GM04503 (cell line): ENCODE measurements at places on chromosomes 2 and 18.

DNA sequence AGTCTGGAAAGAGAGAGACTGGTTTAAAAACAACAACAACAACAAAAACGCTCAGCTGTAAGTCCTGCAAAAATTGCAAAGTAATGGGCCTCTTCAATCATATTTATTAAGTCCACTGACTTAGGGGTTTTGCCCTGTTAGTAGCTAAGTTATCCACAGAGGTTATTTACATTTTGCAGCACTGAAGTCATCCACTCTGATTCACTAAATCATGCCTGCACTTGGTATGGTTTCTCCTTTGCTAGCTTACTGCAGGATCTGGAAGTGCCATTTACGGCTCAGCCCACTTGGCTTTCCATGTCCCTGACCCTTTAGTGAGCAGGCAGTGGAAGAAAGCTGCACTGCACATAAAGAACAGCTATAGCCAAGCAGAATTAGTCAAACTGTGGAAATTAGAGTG, 484.4 kb downstream of the NRXN1 start:
- no peak for DNase-seq

GRCh38 chr2:234425639-234426603, 71.0 kb downstream of the ARL4C start:
- DNase-seq: no peak

DNA sequence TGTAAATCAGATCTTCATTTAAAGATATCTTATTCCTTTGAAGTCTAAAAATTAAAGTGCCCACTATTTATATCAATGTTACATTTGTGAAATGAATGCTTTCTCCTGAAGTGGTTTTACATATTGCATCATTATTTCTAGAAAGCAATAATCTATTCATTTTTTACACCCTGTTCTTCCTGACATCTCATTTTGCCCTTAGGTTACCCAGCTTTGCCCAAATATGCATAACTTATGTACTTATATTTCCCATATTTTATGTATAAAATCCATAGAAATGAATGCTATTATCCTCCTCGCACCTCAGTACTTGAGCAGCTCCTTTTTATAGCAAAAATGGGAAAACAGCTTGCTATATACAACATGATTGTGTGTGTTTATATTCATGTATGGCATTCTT, 396.5 kb upstream of the DSEL start:
- no peak for DNase-seq

DNA sequence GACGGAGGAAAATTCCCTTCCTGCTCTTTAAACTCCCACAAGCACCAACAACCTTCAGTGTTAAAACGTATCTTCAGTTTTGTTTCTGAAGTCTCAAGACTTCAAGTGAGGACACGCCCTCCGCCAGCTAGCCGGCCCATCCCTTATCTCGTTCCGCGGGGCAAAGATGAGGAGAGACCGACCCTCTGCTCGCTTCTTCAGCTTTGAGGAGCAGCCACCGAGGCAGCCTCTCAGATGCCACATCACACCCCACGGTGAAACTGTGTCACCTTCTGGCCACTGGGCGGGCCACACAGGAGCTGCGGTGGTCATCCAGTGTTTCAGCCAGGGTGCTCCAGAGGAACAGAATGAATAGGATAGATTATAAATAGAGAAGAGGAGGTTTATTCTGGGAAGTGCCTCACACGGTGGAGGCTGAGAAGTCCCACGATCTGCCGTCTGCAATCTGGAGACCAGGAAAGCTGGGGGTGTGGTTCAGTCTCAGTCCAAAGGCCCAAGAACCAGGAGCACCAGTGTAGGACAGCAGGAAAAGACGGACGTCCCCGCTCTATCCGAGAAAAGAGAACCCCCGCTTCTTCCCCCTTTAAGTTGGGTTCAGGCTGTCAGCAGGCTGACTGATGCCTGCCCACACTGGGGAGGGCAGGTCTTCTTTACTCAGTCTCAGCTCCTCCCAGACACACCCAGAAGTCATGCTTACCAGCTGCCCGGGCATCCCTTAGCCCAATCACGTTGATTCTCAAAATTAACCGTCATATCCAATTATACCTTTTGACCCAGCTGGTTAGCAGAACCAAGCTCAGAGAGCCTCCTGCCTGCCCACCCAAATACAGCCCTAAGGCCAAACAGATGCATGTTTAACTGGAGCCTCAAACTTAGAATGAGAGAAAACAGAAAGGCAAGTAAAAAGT, 399.7 kb upstream of the ID2 start:
- no peak for DNase-seq

DNA sequence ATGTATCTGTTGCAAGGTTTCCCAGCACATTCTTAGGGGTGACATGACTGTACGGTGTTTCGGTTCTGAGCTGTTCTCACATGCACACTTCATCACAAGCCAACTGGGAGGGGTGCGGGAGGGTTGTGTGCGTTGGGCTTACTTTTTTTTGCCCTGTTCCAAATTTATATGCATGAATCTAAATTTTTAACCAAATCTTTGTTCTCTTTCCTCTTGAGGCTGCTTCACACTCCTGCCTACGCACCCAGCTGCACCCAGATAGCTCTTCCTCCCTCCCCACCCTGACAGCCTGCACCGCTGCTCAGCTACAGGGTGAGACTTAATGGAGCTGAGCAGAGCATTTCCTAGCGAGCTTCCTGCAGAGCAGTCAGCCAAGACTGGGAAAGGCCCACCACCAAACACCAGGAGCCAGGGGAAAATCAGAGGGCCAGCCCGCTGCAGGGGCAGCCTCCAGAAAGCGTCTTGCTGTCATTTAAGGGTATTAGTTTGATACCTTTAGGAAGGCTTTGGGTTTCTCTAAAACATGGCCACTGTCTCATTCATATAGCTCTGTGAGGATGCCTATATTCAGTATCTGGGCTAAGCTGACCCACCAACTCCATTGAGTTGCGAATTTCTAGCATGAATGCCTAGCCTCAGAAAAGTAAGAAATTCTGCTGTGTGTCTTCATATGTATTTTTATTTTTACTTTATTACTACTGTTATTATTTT, 84.5 kb downstream of the POU3F3 start:
- no peak for DNase-seq

DNA sequence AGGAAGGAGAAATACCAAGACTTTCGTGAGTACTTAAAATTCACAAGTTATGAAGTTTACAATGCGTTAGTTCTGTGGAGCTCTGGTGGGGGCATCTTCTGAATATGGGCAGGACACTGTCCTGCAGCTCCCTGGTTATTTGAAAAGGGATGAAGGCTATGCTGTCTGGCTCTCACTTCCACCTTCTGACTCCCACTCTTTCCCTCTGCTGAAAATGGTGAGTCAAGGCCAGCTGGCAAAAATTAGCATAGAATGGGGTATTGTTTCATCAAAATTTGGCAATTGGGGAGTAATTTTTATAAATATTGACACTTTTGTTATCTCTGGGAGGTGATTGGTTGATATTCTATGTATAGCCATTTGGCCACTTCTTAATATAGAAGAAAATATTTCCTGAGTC, 177.4 kb downstream of the PARD3B start:
- DNase-seq: no peak
